ENCODE measurements at places on chromosomes 12 and 14. TPM values are rescaled to one million over a fixed set of nuclear protein-coding genes. Genes with fewer than 3 reads are reported as not detected.

CPNE6 gene
- total RNA-seq: not detected

SCARB1 gene
- total RNA-seq: 107 TPM

STXBP6 gene
- total RNA-seq: 2.1 TPM

CLEC4C gene
- total RNA-seq: not detected

STRAP gene
- total RNA-seq: 181 TPM

PAH gene
- total RNA-seq: not detected
